ENCODE measurements at places on chromosomes 12 and 14.

DNA sequence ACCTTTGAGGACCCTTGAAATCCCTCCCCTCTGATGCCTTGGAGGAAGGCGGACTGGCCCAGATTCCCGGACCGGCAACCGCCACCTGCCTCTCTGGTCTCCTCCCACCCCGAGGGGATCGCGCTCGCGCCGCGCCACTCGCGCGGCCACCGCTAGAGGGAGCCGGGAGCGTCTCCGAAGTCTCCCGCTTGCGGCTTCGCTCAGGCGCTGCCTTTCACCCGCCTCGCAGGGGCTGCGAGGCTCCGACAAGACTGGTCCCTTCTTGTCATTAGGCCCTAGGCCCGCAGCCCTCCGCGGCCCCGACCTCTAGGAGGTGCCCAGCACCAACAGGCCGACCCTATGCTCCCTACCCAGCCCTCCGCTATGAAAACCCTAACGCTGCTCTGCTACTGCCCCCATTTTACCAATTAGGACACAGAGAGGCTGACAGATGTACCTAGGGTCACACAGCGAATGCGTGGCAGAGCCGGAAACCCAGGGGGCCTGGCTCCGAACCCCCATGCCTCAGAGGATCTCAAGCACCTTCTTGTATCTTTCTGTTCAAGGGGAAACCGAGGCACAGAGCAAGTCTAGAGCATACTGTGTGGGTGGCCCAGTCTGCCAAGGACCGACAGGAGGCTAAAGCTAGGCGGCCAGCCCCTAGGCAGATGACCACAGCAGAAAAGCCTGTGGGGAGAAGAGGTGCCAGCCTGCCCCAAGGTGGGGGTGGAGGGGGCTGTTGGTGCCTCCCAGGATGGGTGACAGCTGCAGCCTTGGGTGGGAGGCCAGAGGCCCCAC lies 21.4 kb upstream of the VSX2 start:
- peak; percentile 27 for DNase-seq

- DNase-seq: no peak
These were observed 47.1 kb downstream of the SINHCAF start for GRCh38 chr12:31278832-31279231.

GRCh38 chr14:52003324-52003723 lies 14.0 kb downstream of the RTRAF start:
- DNase-seq: no peak

- no peak for DNase-seq
These were observed 1.5 kb upstream of the HRK start for GRCh38 chr12:116882742-116883141.

GRCh38 chr12:718756-719102 lies 33.6 kb upstream of the WNK1 start:
- DNase-seq: no peak

DNA sequence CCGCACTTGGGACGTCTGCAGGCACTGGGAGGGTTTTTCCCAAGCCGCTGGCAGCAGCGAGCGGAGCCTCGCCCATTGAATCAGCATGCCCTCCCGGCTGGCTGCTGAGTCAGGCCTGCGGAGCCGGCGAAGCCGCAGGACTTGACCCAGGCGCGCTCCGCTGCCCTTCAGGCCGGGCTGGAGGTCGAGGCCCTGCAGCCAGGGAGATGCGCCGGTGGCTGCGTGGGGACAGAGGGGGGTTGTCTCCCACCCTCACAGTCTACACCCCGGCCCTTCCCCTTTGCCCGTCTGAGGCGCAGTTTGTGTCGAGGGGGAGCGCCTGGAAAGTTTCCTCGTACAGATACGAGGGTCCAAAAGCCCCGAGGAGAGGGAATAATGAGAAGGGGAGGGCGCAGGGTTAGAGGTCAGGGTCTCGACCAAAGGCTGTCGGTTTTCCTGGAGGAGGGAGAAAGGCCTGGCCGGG lies 759 bp upstream of the KLC1 start:
- peak; percentile 70 for DNase-seq

GRCh38 chr14:55846826-55847446 lies 266.9 kb downstream of the KTN1 start:
- DNase-seq: peak; percentile 86

DNA sequence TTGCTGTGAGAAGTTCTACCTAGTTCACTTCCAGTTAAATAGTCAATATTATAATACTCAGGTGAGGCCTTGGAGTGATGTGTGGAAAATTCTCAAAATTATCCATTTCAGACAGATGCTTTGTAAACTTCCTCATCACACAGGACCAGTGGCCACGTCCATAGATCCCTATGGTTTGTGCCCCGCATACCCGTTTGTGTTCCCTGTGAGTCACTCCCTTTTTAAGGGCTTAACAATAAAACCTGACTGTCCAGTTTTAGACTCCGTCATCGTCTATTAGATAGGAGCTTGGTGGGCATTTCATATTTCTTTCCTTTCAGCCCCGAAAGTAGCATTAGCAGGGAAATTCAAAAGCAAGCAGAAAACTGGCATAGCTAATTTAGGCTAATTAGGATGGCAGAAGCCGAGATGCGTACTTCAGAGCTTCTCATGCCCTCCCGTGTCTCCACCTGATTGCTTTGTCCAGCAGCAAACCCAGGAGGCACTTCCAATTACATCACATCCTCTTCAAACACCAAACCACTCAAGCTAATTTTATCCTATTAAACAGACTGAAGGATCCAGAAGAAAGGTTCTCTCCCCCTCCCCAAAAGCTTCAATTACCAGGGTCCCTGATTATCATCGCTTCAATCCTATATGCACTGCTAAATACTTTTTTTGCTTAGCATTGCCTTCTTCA lies 186.6 kb upstream of the OTX2 start:
- DNase-seq: no peak

DNA sequence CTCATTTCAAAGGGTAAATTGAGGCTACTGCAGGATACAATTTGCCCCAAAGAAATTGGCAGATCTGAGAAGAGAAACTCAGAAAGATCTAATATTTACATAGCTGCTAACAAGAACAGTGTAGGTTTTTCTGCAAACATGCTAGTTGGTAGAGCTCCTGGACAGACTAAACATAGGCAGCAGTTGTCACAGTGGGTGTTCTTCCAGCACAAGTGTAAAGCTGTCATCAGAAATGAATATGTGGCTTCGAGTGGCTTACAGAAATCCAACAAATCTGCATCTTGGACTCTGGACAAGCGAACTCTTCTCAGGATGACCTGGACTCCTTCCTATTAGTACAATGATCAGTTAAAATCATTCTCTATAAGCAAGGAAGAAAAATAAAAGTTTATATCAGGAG lies 5.9 kb downstream of the CBX5 start:
- no peak for DNase-seq

DNA sequence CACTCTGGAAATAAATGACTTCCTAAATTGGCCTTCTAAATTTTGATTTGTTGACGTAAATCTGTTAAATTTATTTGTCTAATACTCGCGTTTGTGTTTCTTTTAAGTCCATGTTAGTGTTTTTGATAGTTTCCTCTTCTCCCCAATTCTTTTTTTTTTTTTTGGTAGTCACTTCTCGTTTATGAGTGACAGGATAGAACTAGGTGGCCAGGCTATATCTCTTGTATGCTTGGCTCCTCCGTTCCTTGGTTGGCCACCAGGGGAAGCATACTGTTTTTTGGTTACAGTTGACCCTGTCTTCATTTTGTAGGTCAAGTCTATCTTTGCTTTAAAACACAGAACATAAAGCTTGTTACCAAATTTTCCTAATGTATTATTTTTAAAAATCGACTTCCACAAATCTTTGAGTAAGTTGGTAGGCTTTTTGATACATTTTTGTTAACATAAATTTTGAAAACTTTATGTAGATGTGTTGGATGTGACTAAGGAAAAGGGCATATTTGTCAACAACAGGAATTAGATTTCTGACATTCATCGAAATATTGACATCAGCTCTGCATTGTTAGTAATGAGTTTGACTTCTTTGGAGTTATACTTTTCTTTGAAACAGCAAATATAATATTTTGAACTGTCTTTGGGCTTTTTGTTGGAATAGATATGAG lies 2.2 kb downstream of the RCOR1 start:
- peak; percentile 90 for DNase-seq

- DNase-seq: no peak
These were observed 137.5 kb downstream of the FSCB start for GRCh38 chr14:44369401-44370123.

DNA sequence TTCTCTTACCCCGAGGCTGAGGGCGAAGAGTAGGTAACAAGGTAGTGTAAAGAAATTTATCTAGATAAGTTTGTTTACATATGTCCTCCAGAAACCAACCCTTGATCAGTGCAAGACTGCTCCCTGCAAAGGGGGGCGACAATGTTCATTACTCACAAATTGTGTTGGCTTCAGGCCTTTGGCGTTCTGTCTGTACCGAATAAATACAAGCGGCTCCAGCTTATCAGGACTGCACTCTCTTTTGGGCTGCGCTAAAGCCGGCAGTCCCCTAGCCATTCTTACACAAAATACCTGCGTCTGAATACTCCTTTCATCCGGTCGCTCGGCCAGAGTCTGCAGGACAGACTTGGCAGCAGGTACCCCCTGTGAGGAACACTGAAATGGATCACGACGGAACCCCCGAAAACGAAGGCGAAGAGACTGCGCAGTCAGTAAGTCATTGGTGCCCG lies 116.4 kb downstream of the PPHLN1 start:
- DNase-seq: no peak

DNA sequence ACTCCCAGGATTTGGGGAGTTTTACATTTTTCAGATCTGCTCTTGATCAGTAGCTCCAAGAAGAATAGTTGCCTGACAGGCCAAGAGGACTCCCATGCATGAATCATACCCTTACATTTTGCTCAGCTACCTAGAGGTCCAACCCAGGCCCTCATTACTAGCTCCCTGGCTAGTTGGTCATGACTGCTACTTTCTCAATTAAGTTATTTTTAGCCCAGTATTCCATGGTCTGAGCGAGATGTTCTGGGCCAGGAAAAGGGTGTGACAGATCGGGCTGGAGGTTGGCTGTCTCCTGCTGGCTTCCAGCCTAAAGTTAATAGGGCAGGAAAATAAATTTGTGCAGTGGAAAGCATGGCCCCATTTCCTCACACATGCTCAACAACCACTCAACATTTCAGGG lies 379.2 kb downstream of the GRIN2B start:
- DNase-seq: no peak

DNA sequence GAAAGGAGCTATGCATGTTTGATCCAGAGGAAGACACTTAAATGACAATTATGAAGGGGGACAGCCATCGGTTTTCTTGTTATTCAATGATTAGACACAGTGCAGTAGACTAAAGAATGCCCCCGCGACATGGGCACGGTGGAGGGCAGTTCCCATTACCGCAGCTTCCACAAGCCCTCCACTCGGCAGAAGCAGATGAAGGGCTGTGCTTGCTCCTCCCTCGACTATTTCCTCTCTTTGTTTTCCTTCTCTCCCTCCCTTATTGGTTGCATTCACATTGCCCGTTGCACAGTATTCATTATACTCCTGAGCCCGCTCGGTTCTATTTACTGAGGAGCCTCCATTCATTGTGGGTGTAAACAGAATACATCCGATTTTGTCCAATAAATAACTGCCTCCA lies 138.8 kb upstream of the RASSF8 start:
- no peak for DNase-seq
